ENCODE measurements at places on chromosomes 1 and 21.

GRCh38 chr1:240455228-240455821 lies 156.6 kb downstream of the GREM2 start:
- no peak for DNase-seq

DNA sequence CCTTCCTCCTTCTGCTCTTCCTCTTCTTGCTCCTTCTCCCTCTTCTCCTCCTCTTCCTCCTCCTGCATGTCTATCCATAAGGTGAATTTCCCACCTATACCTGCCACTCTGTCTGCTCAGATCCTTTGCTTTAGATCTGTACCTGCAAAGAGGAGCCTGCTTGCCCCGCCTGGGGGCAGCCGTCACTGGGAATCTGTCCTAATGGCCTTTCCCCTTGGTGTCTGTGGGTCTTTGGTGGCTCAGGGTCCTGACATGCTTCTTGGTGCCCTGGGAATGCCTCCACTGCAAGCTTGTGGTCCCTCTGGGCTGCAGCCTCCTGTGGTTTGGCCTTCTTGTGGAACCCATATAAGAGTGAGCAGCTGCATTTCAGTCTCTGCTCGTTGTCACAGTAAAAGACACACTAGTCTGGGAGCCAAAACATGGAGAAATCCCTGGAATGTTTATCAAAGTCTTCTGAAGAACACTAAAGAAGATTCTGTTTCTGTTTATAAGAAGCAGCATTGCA lies 79.5 kb upstream of the CSF3R start:
- DNase-seq, result no peak

GRCh38 chr1:20551945-20552727 lies at the start of gene FAM43B:
Gene FAM43B, plus strand, starts transcription at chr1:20552573. Its CDS starts 401 bp downstream, at chr1:20552974.
- no peak for DNase-seq

- no peak for DNase-seq
Measured at GRCh38 chr1:213417225-213417820, 366.3 kb downstream of the RPS6KC1 start.

GRCh38 chr1:41695118-41695745 lies 210.7 kb upstream of the EDN2 start:
- no peak for DNase-seq

- DNase-seq, result no peak
Measured at GRCh38 chr1:160925652-160926244, 28.9 kb downstream of the ITLN2 start.

- no peak for DNase-seq
Measured at GRCh38 chr1:46643368-46643775, 24.8 kb downstream of the ATPAF1 start.

- peak; percentile 51 for DNase-seq
Measured at GRCh38 chr1:38004284-38005108, 818 bp downstream of the FHL3 start.

DNA sequence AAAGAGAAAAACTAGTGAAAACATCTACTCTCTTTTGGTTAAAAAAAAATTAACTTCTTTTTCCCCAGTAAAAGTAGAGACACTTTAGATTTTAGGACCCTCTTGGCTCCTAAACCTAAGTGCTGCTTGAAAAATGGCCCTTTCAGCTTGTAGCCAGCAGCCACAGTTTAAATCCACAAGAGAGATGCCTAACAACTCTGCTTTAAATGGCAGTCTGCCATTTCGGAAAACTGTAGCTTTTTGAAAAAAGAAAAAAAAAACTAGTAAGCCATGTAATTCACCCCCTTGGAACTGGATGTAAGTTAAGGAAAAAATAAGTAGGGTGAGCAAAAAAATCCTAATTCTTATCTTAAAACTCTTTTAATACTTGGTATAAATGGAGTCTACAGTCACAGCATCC lies 56.0 kb downstream of the LHX9 start:
- no peak for DNase-seq

DNA sequence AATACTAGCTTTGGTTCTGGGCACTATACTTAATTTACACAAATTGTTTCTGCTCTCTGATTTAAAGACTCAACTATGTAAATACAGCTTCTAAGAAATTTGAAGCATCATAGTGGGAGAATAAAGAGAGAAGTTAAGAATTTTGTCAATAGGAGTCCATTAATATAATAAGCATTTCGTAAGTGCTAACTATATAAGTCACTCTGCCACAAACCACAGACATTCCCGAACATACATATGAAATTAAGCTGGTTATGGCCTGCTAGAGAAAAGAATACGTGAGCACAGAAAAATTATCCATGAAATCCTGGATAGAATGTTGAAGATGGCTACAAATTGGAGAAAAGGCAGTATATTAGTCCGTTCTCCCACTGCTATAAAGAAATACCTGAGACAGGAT lies 526.2 kb downstream of the MRPL39 start:
- DNase-seq, result no peak

DNA sequence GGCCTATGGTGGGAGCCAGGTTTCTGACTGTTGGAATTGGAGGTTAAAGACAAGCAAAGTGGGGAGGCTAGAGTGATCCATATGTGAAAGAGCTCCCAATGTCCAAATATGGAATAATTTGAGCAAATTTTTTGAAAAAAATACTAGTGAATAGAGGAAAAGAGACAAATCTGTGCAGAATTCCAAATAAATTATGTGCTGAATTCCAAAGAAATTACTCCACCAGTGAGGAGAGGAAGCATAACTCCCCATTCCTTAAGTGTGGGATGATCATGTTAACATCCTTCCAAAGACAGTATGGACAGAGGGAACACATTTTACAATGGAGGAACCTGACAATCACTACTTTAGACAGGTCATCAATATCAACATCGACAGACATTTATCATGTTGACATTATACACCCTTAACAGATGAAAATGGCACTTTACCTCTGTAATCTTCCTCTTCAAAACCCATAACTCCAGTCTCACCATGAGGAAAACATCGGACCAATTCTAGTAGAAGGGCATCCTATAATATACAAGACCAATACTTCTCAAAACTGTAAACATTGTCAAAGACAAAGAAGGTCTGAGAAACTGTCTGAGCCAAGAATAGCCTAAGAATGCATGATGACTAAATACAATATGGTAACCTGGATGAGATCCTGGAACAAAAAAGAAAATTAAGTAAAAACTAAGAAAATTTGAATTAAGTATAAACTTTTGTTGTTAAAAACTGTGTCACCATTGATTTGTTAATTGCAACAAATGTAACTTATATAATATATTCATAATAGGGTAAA lies 71.5 kb upstream of the RGS4 start:
- no peak for DNase-seq

- DNase-seq, result no peak
Measured at GRCh38 chr1:102071451-102071850, 74.7 kb upstream of the OLFM3 start.

DNA sequence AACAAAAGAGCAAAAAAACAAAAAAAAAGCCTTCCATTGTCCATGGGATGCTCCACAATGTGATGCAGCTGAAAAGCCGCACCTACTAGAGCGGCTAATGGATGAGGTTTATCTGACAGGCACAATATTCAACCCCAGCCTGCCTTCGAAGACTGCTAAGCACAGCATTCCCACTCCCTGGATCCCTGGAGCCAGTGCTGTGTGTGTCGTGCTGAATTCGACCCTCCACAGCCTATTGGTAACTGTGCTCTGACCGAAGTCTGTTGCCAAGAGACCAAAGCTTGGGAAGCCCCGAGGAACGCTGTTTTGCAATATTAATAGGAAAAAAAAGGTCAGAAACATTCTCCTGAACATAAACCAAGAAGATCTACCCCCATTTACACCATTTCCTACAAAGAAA lies 57.2 kb upstream of the PUM1 start:
- DNase-seq, result no peak

GRCh38 chr1:225754940-225755641 lies 22.5 kb upstream of the SRP9 start:
- DNase-seq, result no peak

- DNase-seq, result peak; percentile 61
Measured at GRCh38 chr1:201792534-201793305, 36.2 kb upstream of the IPO9 start.

DNA sequence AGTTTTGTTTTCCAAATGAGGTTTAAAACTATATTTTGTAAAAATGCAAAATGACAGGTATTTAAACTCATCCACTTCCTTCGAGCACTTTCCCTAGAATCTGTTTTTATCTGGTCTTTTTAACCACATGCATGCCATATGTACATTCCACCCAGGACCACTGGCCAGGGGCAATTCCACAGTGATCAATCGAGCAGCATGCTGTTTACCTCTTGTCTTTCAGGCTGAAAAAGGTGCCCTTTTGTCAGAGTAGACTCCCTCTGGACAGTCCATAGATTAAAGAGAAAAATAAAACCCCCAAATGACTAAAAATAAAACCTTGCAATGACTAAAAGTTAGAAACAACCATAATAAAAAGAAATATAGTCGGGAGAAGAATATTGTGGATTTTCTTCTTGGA lies 313.3 kb downstream of the LMO4 start:
- no peak for DNase-seq

DNA sequence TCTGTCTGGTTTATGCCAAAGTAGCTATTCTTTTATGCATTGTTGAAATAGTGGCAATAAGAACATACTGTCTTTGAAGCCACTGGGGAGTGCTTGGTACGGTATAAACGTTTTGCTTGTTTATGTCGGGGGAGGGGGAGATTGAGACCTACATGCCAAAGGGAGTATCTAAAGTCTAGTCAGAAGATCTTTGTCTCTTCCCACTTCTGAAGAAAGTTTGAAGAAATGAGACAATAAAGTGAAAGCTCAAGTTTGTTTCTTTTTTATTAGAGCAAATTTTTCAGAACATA lies 6.8 kb downstream of the AKIRIN1 start:
- no peak for DNase-seq

- DNase-seq, result no peak
Measured at GRCh38 chr1:66335125-66335524, 198.8 kb upstream of the SGIP1 start.

DNA sequence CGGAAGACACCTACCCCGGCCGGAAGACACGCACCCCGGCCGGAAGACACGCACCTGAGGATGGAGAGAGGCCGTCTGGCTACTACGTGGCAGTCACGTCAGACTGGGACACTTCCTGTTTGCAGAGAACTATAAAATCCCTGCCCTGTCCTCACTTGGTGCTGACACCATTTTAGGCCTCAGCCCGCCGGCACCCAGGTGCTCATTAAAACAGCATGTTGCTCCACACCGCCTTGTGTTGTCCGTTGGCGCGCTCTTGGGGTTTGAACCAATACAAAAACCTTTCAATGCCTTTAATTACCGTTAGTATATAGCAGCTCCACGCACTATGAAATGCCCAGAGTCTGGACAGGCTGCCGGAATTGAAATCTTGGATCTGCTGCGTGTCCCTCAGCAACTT lies 34.7 kb downstream of the VN1R5 start:
- DNase-seq, result no peak

DNA sequence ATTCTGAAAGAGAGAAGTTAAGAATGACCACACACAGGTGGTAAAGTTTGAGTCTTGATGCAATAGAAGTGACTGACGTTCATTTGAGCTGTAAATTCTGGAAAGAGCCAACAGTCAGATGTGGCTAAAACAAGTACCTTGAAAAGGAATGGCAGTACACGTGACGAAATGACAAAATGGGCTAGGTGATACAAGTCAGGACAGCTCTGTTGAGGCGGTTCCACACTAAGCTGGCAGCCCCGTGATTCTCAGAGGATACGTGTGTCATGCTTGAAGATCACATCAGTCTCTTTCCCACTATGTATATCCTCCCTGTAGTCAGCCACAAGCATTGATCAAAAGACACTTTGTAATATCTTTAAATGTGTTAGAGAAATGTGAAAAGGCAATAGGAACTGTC lies 881.3 kb upstream of the ADGRL2 start:
- DNase-seq, result no peak

DNA sequence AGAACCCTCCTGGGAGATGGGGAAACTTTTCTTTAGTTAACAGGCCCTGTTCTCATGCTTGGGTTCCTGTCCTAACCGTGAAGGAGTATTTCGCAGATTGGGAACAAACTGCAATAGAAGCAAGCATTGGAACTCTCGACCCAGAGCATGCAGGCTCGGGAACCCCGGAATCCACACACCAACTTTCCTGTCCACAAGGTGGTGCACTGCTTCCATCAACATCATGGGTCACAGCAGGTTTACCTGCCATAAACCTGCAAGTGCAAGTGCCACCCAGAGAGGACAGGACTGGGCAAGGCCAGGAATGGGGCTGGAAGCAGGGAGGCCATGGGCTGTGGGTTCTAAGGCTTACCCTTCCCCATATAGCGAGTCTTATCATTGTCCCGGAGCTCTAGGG lies 6.9 kb downstream of the ENO1 start:
- no peak for DNase-seq

DNA sequence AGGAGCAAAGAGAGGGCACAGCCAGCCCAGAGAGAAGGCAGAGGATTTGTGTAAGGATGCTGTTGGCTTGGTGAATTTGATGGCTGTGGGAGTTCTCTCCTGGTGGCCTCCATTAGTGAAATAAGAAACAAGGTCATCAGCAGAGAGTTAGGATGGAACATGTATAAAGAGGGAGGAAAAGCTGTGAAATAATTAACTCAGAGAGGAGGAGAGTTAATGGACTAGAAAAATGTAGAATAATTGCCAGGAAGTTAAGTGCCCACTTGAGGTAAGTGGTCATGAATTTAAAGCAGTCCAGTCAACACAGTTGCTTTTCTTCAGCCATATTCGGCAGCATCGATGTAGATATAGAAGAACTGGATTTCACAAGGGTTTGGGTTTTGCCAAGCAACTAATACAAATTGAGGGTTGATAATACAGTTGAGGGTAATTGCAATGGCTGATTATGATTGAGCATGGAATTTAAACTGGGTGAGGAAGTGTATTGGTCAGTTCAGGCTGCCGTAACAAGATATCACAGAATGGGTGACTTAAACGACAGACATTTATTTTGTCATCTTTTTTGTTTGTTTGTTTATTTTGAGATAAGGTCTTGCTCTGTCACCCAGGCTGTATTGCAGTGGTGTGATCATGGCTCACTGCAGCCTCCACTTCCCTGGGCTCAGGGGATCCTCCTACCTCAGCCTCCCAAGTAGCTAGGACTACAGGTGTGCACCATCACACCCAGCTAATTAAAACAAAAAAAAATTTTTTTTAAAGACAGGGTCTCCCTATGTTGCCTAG lies 31.7 kb upstream of the KLF17 start:
- no peak for DNase-seq

DNA sequence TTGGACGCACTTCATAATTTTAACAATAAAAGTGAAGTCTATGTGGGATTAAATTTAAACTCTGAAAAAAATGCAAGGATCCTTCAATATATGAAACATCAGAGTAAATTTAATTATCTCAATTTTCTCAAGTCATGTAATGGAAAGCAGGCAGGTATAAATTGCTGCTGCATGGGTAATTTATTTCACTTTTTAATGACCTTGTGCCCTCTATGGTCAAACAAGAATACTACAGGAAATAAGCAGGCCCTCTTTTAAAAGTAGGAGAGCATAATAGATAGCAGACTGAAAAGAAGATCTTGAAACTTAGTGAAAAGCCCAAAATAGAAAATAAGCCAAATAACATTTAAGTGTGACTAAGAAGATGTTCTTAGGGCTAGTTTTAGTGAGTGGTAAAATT lies 22.9 kb downstream of the BCAS2 start:
- no peak for DNase-seq
